ENCODE measurements at places on chromosomes 6 and 20.

DNA sequence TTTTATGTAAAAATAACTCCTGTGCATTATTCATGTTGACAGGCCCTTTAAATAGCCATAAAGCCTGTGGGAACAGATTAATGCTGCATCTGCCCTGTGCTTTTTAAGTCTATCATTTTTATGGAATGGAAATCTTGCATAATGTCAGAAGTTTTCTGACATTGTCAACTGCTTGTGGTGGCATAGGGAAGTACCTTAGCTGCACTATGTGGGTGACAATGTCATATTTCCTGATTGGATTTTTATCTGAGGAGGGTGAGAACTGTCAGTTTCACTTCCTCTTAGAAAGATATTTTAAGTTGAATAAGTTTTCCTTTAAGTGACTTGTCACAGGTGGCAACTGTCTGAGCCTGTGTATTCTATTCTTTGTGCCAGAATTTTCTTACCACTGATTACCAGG, 267.9 kb downstream of the PLCB1 start:
- DNase-seq: no peak

- DNase-seq: no peak
Measured at GRCh38 chr6:36651659-36652379, 26.7 kb upstream of the CDKN1A start.

GRCh38 chr20:2279253-2279779, 16.5 kb upstream of the TGM3 start:
- no peak for DNase-seq

- no peak for DNase-seq
Measured at GRCh38 chr6:166949528-166950442, 6.6 kb downstream of the RNASET2 start.

- no peak for DNase-seq
Measured at GRCh38 chr20:24580006-24580405, 110.6 kb downstream of the SYNDIG1 start.

DNA sequence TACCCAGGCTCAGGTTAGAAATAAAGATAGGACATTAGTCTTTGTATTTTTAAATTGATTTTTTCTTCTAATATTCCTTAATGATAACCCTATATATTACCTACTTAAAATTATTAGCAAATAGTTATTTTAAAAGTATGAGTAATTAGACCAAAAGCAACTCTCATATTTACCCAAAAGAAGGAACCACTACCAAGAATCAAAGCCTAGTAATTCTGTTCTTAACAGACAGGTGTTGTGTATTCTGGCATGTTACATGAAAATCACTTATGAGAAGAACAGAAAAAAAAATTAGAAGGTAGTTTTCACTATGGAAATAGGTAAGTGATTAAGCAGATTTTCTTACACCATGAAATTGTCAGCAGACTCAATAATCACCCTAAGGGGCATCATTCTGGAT, 105.1 kb downstream of the ATG5 start:
- DNase-seq: no peak

GRCh38 chr20:63160641-63161175, 55.2 kb downstream of the YTHDF1 start:
- DNase-seq: no peak

DNA sequence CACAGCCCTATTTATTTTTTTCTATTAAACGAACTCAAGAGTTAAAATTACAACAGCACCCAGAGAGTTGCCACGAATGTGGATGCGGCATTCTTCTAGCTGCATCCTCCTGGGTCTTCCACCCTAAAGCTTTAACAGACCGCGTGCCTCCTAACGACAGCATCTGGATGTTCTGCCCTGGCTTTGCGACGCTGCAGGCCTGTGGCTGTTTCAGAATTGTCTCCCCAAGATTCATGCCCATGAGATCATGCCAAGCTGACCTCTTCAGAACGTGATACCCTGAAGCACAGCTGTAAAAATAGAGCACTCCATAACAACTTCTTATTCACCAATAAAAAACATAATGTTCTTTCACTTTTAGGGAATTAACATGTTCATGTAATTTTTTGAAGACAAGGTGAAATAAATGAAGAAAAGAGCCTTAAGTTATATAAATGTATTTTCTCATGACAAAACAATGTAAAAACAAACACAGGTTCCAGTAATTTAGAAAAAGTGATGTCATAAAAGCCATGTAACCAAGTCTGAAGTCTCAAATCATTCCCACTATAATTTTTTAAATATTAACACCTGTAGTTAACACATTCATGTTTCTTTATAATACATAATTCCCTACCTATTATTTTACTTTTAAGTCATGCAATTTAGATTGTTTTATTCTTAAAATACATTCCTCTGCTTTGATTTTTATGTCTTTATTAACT, 26.5 kb downstream of the HIVEP2 start:
- no peak for DNase-seq

GRCh38 chr6:45663251-45664221, 285.8 kb upstream of the SUPT3H start:
- DNase-seq: no peak

DNA sequence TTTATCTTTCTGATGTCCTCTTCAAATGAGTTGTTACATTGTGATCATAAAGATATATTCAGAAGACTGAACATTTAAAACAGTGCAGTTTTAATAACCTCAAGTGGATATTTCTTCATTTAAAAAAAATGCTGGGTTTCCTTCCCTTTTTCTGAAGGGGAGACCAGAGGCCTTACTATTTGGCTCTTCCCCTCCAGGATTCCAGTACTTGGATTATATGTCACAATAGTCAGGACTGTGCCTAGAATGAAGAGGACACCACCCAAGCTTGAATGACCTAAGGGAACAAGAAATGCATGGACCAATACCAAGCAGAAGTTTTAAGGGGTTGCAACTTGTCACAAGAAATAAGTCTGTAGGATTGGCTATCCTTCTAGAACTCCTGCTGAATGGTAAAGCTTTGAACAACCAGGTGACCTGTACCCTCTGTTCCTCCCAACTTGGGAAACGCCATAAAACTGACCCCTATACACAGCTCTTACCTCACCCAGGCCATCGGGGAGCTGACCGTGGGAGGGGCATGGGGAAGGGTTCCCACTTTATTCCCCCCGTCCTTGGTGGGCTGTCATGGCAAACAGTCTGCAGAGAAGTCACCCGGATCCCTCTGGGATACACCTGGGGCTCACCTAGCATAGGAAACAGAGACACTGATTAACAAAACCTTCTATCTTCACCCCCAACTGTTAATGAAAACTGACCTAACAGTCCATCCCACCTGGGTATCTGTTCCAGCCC, 2.0 kb downstream of the FRS3 start:
- no peak for DNase-seq

DNA sequence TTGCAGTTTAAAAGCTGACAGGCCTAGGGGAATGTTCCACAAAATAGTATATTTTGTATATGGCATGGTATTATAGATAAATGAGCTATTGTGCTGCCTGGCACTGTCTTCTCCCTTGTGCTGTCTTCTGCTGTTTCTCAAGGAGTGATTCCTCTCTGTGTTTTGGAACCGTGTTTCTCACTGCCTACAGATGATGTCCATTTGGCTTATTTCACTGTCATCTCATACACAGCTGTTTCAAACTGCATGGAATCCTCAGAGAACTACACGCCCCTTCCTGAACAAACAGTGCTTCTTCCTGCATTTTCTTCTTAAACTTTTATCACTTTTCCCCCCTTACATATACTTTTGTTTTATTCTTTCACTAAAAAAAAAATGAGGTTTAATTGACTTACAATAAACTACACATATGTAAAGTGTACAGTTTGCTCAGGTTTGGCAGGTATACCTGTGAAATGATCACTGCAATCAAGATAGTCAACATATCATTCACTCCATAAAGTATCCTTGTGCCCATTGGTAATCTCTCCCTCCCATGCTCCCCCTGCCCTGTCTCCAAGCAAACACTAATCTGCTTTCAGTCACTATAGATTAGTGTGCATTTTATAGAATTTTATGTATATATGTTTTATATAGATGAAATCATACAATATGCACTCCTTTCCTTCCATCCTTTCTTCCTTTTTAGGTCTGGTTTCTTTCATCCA, 43.0 kb downstream of the CBFA2T2 start:
- no peak for DNase-seq

GRCh38 chr20:41734506-41734945, 116.3 kb upstream of the CHD6 start:
- peak; percentile 32 for DNase-seq

DNA sequence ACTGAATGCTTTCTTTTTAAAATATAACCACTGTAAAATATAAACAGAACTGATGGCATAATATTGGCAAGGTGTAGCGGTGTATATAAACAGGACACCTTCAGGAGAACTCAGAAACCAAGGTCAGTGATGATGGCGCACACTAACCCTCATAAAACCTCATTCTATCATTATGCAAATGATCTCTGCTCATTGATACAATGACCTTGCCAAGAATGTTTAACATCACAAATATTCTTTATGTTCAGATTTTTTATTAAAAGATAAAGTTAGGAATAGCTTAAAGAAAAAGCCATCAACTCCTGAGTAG, 48.6 kb upstream of the DST start:
- no peak for DNase-seq

GRCh38 chr6:12733876-12734275, 17.3 kb downstream of the PHACTR1 start:
- no peak for DNase-seq

DNA sequence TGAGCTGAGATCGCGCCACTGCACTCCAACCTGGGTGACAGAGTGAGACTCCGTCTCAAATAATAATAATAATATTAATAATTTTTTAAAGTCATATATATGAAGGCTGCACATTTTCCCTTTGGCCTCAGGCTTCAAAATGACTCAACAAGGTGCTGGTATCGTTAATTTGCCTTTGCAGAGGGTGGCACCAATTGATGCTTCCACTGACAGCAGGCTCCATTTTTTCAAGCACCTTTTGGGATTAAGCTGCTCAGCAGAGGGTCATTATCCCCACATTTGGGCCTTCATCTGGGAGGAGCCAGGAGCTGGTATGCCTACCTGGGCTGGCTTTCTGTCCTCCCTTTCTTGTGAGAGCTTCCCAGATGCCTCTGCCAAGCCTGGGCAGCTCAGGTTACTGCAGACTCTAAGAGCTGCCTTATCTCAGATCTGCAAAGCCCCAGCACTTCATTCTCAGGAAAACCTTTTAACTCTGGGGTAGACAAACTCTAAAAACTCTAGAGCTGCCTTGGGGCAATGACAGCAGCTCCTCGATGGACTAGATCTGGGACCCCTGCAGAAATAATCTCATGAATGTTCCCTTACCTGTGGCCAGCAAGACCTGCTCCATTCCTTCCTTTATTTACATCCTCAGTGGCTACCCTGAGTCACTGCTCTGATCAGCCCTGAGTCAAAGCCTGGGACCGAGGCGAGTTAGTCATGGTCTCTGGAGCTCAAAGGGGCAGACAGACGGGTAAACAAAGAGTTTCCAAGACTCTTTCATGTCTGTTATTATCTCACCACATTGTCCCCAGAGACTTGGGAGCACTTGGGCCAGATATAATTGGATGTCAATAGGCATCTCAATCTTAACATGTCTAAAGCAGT, 80.0 kb upstream of the EYA2 start:
- DNase-seq: peak; percentile 43

- no peak for DNase-seq
Measured at GRCh38 chr6:66605011-66605410, 898.0 kb upstream of the EYS start.

DNA sequence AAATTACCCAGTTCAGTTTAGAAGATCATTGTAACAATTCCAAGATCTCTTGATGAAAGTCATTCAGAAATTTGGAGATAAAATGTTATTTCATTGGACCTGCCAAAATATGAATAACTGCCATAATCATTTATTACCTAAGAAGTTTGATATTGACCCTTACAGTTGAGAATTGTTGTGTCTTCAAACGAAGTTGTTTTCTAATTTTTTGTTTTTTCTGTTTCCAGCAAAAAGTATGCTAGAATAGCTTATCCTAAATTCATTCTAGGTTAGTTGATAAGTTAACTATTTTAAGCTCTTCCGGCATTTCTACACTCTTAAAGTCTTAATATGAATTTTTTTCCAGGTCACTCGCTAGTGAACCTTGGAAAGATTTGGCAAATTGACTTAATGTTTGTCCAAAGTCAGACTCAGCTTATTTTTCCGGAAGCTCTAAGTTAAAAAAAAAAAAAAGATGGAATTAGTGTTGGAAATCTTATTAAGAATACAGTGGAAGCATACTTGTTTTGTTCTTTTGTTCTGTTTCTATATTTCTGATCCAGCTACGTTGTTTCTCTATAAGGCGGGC, 28.9 kb downstream of the CYP24A1 start:
- DNase-seq: no peak

GRCh38 chr6:37507077-37507476, 7.4 kb upstream of the CCDC167 start:
- no peak for DNase-seq

- DNase-seq: no peak
Measured at GRCh38 chr20:34926581-34926980, 29.0 kb downstream of the GSS start.

GRCh38 chr6:89310929-89311328, 4.2 kb downstream of the GABRR2 start:
- no peak for DNase-seq

- DNase-seq: no peak
Measured at GRCh38 chr6:109299776-109300564, 82.3 kb downstream of the CD164 start.

DNA sequence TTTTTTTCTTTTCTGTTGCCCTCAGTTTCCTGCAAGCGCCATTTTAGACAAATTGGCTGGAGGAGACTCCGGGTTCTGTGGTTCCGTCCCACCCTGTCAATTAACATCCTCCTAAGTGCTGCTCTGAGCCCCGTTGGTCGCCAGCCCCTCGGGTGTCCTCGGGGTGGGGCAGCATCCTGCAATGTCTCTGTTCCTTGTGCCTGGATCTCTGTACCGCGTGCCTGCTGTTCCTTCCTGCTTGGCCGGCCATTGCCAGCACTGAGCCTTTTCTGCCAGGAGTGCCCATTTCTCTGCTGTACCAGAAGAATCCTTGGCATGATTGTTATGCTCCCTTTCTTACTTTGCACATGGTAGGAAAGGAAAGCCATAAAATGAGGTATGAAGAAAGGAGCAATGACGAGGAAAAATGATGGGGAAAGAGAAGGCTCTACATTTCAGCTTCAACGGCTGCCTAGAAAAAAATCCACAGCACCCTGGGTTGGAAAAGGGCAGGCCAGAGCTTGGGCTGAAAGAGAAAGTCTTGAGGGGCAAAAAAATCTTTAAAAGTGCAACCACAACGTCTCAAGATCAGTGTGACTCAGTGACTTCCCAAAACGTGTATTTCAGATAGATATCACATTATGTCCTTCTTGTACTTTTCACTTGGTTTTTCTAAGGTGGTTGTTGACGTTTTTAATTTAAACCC, 256.7 kb downstream of the CLIC5 start:
- DNase-seq: no peak

GRCh38 chr20:19903168-19903811, 113.9 kb upstream of the NAA20 start:
- no peak for DNase-seq

GRCh38 chr20:13515796-13516558, 122.8 kb downstream of the TASP1 start:
- no peak for DNase-seq

- DNase-seq: peak; percentile 61
Measured at GRCh38 chr20:35515949-35516645, 13.4 kb downstream of the C20orf173 start.

DNA sequence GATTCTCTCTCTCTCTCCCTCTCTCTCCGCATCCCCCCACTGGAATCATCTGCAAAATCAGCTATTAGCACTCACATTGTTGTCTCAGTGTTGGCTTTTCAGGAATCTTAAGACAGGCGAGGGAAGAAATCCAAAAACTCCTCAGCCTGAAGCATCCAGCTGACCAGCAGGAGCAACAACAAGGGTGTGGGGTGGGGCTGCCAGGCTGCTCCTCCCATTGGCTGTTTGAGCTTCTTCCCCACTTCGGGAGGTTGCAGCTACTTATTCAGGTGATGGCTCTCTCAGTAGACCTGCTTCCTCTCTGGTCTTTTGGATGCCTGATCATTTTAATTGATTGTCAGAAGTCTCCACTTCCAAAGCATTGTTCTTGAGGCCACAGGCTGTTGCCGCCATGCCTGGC, 24.1 kb upstream of the SLC32A1 start:
- DNase-seq: no peak
